ENCODE measurements at places on chromosomes 4 and X.
A peak's percentile ranks its signal among the peaks of the same experiment; 100 is the strongest.

GRCh38 chrX:39196192-39197102, 395.2 kb downstream of the MID1IP1 start:
- peak; percentile 79 for DNase-seq

DNA sequence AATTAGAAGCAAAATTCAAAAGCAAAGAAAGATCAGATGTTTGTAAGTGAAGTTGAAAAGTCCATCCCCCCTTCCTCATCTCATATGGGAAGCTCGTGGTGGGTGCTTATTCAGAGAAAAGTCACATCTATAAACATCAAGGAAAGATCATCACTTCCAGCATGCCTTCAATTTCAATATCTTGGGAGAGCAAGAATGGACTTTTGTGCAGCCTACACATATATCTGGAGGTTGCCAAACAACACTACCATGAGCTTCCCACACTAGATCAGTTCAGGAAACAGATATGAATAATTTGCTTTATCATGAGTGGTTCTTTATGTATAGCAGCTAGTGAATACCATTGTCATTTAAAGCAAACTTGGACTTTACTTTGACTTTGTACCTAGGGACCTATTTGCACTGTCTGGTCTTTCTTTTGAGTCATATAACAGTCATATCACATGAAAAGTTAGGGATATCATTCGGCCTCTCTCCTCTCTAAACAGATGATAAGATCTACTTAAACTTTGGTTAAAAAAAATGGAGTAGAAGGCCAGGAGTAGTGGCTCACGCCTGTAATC, 5.6 kb upstream of the TBL1X start:
- no peak for DNase-seq

DNA sequence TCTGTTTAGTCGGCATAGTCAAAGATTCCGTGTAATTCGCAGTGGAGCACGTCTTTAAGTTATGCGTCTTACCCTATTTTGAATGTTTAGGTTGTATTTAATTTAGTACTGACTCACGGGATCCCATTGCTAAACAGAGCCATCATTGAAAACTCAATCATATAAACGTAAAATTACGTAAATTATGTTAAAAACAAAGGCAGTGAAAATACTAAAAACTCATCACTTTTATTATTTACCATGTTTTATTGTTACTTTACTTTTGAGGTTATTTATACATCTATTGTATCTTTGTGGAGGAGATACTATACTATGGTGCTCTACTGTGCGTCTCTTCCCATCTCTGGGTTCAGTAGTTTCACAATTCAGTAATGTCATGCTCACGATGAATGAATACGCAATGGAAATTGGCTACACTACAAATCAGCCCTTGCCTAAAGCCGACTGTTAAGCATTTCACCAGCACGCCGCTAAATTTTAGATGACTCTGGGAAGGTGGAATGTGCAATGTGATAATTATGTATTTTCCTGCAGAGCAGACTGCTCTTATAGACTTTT, 944 bp downstream of the FUNDC2 start:
- no peak for DNase-seq

DNA sequence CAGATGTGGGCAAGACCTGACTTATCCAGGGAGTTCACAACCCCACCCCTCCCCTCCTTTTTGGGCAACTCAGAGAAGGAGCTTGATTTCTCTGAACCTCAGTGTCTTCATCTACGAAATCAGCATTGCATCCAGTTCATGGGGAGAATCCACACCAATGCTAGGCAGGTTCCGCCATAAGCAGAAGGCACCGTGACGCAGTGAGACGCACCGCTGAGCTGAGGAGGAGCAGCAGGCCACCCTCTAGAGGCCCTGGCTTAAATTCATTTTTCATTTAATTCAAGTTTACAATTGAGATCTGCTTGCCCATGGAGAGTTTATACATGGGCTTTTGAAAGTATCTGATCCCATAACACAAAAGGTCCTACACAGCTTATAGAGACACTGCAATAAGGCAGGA, 55.7 kb downstream of the CPZ start:
- DNase-seq: no peak

DNA sequence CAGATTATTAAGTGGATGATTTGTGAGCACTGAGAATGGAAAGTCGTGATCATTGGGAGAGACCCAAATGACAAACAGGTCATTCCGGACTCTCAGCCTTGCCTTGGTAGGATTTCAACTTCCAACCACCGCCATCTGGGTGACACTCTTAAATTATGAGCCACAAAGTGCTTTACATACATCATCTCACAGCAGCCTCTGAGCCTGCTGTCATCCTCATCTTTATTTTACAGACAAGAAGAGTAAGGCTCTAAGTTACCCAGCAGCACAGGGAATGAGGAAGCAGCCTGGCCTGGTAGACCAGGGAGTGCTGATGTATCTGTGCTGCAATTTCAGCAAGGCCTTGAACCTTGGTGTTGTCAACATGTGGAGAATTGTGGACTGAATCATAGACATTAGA, 105.8 kb upstream of the TRIM2 start:
- DNase-seq: no peak
